ENCODE measurements at places on chromosomes 1 and 21.

DNA sequence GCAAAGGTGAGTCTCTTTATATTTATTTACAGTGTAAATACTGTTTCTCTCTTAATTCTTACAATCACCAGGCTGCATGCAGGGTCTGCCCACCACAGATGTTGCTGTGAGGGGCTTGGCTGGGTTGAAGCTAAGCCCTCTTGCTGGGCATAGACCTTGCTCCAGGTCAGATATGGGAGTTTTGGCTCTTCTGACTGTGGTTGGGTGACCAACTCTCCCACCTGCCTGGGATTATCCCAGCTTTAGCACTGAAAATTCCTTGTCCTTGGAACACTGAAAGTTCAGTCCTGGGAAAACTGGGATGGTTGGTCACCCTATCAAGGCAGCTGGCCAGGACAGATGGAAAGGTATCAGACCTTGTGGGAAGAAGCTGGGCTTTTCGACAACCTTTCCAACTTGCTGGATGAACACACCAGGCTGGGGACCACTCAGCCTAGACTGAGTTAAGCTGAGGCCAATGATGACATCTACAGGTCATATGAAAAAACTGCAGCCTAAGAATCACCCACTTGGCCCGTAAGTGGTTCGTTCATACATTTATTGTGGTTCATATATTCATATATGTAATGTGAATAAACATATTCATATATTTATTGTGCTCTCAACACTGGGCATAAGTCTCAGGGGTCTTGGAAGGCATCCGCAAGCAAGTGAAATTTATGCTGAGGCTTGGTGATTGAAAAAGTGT lies 26.6 kb upstream of the HPDL start:
- peak; percentile 12 for DNase-seq

DNA sequence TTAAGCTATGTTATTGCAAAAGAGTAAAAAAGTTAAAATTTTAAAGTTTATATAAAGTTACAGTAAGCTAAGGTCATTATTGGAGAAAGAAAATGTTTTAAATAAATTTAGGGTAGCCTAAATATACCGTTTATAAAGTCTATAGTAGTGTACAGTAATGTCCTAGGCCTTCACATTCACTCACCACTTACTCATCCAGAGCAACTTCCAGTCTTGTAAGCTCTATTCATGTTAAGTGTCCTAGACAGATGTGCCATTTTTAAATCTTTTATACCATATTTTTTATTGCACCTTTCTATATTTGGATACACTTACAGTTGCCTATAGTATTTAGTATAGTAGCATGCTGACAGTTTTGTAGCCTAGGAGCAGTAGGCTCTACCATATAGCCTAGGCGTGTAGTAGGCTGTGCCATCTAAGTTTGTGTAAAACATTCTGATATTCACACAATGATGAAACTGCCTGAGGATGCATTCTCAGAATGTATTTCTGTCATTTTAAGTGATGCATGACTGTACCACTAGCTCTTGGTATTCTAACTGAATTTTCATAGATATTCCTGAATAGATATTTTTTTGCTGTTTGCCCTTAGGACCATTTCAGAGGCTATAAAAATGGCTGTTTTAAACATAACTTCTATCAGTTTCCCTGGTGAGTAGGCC lies 26.8 kb downstream of the PPP2R5A start:
- no peak for DNase-seq

DNA sequence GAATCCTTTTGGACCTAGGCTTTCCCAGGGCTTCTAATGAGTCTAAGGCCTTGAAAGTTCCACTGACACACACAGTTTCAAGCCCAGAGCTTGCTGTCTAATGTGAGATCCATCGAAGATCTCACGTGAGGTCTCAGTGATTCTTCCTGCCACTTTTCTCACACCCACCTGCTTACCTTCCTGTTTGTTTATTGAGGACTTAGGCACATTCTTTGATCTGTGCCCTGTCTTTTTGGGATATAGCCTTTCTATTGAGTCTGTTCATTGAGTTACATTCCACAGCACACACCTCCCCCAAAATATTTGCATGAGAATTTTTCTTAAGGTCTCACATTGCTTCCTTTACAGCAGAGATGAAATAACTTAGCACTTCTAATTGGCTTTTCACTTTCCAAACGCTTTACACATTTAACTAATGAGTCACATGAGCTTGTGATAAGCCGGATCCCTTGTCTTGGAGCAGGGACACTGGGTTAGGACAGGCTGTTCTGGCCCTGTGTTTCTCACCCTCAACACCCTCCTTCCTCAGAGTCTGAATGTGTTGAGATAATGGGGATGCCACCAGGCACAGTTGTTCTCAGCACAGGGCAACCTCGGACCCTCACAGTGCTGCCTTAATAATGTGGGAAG lies 288.3 kb downstream of the TM2D1 start:
- no peak for DNase-seq

DNA sequence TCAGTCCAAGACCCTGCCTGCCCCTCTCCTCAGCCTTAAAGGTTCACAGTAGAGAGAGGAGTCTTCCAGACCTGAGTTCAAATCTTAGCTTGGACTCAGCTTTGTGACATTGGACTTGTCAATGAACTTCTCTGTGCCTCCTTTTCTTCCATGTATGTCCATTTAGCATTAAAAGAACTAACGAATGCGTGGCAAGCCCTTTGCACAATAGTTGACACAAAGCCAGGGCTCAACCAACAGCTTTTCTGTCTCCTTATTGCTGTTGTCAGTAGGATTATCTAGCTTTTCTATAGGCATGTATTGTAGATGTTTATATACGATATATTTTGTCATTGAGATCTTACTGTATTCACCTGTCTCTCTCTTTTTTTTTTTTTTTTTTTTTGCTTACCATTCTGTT lies 450.8 kb downstream of the PTPRU start:
- no peak for DNase-seq

- DNase-seq: no peak
These were observed 1.4 kb downstream of the TTC39A start for GRCh38 chr1:51328926-51329325.

- DNase-seq: no peak
These were observed 52.0 kb upstream of the TMPRSS2 start for GRCh38 chr21:41559658-41560631.

- no peak for DNase-seq
These were observed 3.4 kb downstream of the PODN start for GRCh38 chr1:53065391-53065790.

DNA sequence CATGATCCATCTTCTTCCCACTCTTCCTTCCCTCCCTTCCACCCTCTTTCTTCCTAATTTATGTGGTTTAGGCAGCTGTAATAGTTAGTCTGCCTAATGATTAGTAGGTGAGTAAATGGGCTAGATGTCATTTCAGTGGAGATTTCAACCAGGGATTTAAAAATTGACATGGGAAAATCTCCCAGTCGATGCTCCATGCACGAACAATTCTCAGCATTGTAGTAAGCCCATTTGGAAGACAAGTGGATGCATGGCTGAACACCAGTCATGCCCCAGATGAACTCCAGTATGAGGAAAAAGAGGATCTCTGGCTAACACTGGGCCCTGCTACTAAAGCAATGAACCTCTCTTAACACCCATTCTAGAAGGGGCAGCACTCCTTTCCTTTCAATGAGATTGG lies 25.3 kb downstream of the CHI3L2 start:
- no peak for DNase-seq

- DNase-seq: no peak
These were observed 215.9 kb upstream of the L1TD1 start for GRCh38 chr1:61978796-61979195.

GRCh38 chr1:230270559-230271281 lies 155.4 kb downstream of the PGBD5 start:
- DNase-seq: peak; percentile 43

DNA sequence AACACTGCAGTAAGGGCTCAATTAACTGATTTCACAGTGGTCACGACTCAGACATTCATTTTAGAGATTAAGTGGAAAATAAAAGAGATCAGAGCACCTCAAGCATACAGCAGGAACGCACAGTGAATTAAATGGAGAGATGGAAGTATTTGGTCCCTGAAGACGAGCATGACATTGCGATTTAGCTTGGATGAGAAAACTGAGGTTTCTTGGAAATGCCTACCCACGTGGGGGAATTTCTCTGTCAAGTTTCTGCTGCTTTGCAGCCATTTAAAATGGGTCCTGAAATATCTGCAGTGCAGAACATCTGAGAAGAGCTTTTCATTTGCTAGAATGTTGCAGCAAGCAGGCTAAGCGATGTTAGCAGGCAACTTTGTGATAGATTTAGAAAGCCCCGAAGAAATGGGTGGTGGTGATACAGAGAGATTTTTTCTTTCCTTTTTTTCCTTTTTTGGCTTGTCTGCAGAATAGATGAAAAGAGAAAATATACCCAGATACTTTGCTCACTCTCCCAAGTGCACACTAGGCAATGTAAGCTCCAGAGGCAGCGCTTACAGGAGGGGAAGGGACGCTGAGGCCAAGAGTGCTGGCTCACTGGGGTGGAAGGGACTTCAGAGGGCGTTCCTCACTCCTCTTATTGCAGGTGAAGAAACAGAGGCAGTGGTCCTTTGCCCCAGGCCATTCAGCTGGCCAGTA lies 258.0 kb downstream of the KCNJ6 start:
- DNase-seq: no peak

Measured in occipital lobe (tissue), 3 donors.